Activated CD4-positive, alpha-beta T cell treated with anti-CD3 and anti-CD28 coated beads, Interleukin-2, amount 10 ng/mL, durations not matched to agents 7 days and 5 days (primary cell): ENCODE measurements at places on chromosomes 11 and 22. TPM values are rescaled to one million over a fixed set of nuclear protein-coding genes. Genes with fewer than 3 reads are reported as not detected.

LDHAL6A gene
- total RNA-seq: not detected

GRCh38 chr11:125333354-125334073, 162.6 kb downstream of the FEZ1 start:
- no peak overlapping the region for H3K27ac ChIP-seq
- H3K36me3 ChIP-seq: no peaks in the 10 kb centered on the region
- no peak for DNase-seq
- no peaks in the 10 kb centered on the region for H3K4me1 ChIP-seq
- H3K4me3 ChIP-seq: no peak overlapping the region
- H3K27me3 ChIP-seq: peaks cover 9% of the 10 kb centered on the region

DNA sequence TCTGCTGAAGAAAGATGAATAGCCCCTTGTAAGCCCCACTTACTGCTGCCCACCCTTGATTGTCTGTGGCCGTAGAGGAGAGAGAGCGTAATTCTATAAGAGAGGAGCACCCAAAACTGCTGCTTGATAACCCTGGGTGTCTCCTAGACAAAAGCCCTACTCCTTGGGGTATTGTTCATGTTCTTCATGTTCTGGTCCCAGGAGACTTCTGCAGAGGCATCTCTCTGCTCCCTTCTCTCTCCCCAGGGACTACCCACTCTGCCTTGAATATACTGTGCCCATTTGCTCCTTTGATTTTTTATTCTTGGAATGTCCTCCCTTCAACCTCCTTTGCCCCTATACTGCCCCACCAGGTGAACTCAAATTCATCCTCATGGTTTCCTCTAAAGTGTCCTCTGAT, 417.8 kb upstream of the CADM1 start:
- H3K27me3 ChIP-seq: no peaks in the 10 kb centered on the region
- no peak overlapping the region for H3K27ac ChIP-seq
- no peak for DNase-seq
- no peak overlapping the region for H3K4me3 ChIP-seq
- H3K36me3 ChIP-seq: no peaks in the 10 kb centered on the region

DNA sequence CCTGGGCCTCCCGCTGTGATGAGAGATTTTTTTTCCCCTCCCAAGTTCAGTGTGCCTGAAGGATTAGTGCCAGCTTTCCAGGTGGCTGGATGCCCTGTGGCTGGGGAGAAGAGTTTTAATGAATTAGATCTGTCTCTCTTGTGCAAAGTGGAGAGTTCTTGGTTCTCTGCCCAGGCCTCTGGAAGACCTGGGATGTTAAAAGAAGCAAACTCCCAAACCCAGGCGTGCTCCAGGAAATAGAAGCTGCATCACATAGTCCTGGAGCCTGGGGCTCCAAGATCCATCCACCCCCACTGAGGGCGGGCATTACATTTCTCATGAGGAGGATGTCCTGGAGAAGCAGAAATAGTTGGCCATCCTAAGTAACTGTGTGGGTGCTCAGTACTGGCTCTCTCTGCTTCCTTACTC, 30.6 kb downstream of the SDHAF2 start:
- H3K27ac ChIP-seq: no peak overlapping the region
- DNase-seq: no peak
- peaks cover 3% of the 10 kb centered on the region for H3K36me3 ChIP-seq
- H3K4me1 ChIP-seq: no peaks in the 10 kb centered on the region
- no peaks in the 10 kb centered on the region for H3K27me3 ChIP-seq

- H3K27me3 ChIP-seq: peaks cover 2% of the 10 kb centered on the region
- no peak overlapping the region for H3K4me3 ChIP-seq
- H3K36me3 ChIP-seq: no peaks in the 10 kb centered on the region
- no peaks in the 10 kb centered on the region for H3K4me1 ChIP-seq
- DNase-seq: no peak
Observed at GRCh38 chr11:73195191-73196007, 22.7 kb upstream of the P2RY2 start.

ALDH3B1 gene
- total RNA-seq: not detected

GRCh38 chr11:93515441-93516025, 27.7 kb downstream of the SMCO4 start:
- H3K27ac ChIP-seq: no peak overlapping the region
- H3K4me1 ChIP-seq: peaks cover 53% of the 10 kb centered on the region
- no peak overlapping the region for H3K4me3 ChIP-seq
- H3K36me3 ChIP-seq: peaks cover 24% of the 10 kb centered on the region

DNA sequence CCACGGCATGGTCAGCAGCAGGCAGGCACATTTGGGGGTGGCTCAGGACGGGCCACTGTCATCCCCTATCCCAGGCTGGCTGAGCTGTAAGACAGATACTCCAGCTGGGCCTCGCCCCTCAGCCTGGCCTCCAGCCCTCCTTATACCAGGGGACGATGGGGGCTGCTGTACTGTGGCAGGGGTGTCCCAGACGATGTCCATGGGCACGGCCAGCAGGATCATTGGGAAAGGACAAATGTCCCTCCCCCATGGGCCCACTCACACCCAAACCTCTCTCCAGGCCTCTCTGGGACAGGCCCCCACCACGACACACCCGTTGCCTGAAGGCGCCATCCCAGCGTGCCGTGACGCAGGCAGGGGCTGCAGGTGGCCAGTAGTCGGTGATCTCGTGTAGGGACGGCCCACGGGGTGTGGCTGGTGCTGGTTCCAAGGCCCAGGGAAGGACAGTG, 1.5 kb upstream of the IL17REL start:
- no peak for DNase-seq
- H3K4me1 ChIP-seq: peaks cover 28% of the 10 kb centered on the region
- H3K27me3 ChIP-seq: peaks cover 13% of the 10 kb centered on the region
- H3K4me3 ChIP-seq: no peak overlapping the region

- H3K4me3 ChIP-seq: no peak overlapping the region
- peaks cover 13% of the 10 kb centered on the region for H3K36me3 ChIP-seq
- peaks cover 30% of the 10 kb centered on the region for H3K4me1 ChIP-seq
Observed at GRCh38 chr11:14443638-14444037, 56.0 kb downstream of the COPB1 start.

SCGB1C1 gene
- not detected for total RNA-seq

UPB1 gene
- total RNA-seq: 0.67 TPM

DNA sequence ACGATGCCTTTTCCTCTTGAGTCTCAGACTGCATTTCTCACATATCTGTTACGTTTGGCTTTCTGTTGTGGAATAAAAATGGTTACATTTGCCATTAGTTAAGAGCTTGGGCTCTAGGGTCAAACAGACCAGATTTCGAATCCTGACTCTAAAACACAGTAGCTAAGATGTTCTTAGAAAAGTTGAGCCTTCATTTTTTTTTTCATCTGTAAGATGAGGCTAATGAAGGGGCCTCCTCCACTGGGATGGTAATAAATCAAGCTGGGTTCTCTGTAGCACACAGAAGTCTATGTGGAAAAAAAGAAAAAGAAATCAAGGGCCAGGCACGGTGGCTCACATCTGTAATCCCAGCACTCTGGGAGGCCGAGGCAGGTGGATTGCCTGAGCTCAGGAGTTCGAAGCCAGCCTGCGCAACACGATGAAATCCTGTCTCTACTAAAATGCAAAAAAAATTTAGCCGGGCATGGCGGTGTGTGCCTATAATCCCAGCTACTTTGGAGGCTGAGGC, 49.9 kb upstream of the CAPRIN1 start:
- peaks cover 7% of the 10 kb centered on the region for H3K4me1 ChIP-seq

NLRP6 gene
- total RNA-seq: 6.5 TPM

- peaks cover 19% of the 10 kb centered on the region for H3K4me1 ChIP-seq
- peak overlapping the region; percentile 95 for H3K27ac ChIP-seq
- H3K4me3 ChIP-seq: no peak overlapping the region
Observed at GRCh38 chr11:10622957-10623791, 54.7 kb upstream of the LYVE1 start.

DNA sequence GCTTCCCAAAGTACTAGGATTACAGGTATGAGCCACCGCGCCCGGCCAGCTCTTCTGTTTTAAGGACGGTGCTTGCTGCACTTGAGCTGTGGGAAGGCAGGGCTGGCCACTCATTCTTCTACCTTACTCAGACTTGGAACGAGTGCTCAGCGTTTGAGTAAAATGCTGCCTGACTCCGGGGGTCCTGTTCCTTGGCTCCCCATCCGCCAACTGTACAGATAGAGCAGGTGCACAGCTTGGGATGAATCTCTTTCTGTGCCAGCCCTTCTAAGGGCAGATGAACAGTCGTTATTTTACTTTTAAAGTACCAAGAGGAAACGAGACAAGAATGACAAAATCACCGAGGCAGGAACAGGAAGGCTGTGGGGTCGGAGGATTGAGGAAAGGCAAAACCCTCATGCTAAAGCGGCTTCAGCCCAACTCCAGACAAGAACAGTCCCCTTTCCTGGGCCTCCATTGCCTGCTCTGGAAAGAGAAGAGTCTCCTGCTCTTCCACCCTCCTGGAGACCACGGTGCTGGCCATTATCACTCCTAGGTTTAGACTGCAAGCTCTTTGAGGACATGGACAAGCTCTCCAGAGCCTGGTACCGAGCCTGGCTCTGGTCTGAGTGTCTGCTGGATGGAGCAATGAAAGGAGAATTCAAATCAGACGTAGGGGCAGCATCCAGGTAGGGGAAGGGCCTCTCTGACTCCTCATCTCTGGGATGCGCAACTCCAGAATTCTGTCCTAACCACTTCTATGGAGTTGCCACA, 1.1 kb upstream of the SUN2 start:
- peaks cover 32% of the 10 kb centered on the region for H3K4me1 ChIP-seq
- H3K36me3 ChIP-seq: peaks cover 46% of the 10 kb centered on the region
- H3K27me3 ChIP-seq: no peaks in the 10 kb centered on the region

NFAM1 gene
- total RNA-seq: 0.04 TPM

DDB1 gene
- 222 TPM for total RNA-seq

GRCh38 chr11:65107751-65108468, 3.8 kb upstream of the TM7SF2 start:
- DNase-seq: no peak
- no peak overlapping the region for H3K27ac ChIP-seq
- peaks cover 16% of the 10 kb centered on the region for H3K36me3 ChIP-seq
- H3K27me3 ChIP-seq: no peaks in the 10 kb centered on the region

ELFN2 gene
- total RNA-seq: 0.23 TPM

FOSL1 gene
- total RNA-seq: 1.7 TPM

OSM gene
- 80.5 TPM for total RNA-seq

- no peak overlapping the region for H3K4me3 ChIP-seq
- H3K4me1 ChIP-seq: no peaks in the 10 kb centered on the region
- no peaks in the 10 kb centered on the region for H3K27me3 ChIP-seq
Observed at GRCh38 chr22:27794226-27794625, 7.3 kb downstream of the MN1 start.

DNA sequence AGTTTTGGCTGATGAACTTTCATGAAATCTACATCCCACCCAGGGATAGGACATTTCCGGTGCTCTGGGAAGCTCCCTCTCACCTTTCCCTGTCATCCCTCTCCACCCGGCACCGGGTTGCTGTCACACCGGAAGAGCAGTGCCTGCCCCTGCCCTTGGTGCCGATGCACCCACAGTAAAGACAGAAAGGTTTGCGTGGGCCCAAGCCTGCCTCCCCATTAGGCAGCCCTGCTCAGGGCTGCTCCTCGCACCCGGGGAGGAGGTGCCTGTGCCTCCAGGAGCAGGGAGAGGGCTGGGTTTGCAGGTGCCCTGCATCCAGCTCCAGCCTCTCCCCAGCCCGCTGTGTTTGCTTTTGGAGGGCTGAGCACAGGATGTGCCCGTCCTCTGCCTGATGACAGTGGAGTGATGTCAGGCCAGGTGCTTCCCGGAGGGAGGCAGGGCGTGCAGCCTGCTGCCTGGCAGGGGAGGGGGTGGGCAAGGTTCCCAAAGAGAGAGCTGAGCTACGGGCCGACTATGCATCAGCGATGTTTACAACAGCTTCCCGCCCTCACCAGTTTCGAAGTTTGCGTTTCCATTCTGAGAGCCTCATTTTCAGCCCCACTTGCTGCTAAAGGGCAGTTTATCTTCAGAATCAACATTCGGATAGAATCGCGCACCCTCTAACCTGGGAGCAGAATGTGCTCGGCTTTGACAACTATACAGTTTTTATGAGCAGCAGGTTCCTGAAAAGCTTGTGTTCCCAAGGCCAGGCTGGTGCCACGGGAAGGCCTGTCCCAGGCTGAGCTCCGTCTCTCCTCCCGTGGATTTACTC, 83.2 kb upstream of the CLDN5 start:
- peaks cover 63% of the 10 kb centered on the region for H3K4me1 ChIP-seq
- H3K27ac ChIP-seq: peak overlapping the region; percentile 83
- no peaks in the 10 kb centered on the region for H3K36me3 ChIP-seq
- no peak overlapping the region for H3K4me3 ChIP-seq
- DNase-seq: peak; percentile 53

DNA sequence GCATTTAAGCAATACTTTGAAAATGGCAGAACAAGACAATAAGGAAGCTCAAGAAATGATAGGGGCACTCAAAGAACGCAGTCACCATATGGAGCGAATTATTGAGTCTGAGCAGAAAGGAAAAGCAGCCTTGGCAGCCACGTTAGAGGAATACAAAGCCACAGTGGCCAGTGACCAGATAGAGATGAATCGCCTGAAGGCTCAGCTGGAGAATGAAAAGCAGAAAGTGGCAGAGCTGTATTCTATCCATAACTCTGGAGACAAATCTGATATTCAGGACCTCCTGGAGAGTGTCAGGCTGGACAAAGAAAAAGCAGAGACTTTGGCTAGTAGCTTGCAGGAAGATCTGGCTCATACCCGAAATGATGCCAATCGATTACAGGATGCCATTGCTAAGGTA, 51.9 kb downstream of the SPECC1L start:
- peaks cover 28% of the 10 kb centered on the region for H3K4me1 ChIP-seq
- peaks cover 40% of the 10 kb centered on the region for H3K36me3 ChIP-seq
- no peaks in the 10 kb centered on the region for H3K27me3 ChIP-seq

DNA sequence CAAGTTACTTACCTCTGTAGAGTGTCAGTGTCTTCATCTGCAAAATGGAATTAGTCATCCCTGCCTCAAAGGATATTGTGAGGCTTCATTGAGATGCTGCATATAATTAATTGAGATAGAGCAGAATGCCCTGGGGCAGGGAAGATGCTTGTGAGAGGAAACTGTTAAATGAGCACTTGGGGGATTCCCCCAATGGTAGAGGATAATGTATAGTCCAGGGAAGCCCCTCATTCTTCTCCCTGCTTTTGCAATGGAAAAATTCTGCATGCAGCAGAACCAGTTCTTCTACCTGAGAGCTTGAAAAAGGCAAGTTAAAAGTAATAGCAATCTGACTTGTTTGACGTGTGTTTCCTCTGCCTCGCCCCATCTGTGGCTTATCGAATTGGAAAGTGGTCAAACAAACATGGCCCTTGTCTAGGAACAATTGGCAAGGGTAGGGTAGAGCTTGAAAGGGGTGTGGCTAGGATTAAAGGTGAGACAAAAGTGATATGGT, 90.9 kb downstream of the NAV2 start:
- peaks cover 4% of the 10 kb centered on the region for H3K27me3 ChIP-seq
- no peak overlapping the region for H3K4me3 ChIP-seq
- no peaks in the 10 kb centered on the region for H3K4me1 ChIP-seq
- H3K36me3 ChIP-seq: no peaks in the 10 kb centered on the region
- H3K27ac ChIP-seq: no peak overlapping the region

CD44 gene
- total RNA-seq: 518 TPM
